ENCODE measurements at places on chromosomes 7 and 10.

DNA sequence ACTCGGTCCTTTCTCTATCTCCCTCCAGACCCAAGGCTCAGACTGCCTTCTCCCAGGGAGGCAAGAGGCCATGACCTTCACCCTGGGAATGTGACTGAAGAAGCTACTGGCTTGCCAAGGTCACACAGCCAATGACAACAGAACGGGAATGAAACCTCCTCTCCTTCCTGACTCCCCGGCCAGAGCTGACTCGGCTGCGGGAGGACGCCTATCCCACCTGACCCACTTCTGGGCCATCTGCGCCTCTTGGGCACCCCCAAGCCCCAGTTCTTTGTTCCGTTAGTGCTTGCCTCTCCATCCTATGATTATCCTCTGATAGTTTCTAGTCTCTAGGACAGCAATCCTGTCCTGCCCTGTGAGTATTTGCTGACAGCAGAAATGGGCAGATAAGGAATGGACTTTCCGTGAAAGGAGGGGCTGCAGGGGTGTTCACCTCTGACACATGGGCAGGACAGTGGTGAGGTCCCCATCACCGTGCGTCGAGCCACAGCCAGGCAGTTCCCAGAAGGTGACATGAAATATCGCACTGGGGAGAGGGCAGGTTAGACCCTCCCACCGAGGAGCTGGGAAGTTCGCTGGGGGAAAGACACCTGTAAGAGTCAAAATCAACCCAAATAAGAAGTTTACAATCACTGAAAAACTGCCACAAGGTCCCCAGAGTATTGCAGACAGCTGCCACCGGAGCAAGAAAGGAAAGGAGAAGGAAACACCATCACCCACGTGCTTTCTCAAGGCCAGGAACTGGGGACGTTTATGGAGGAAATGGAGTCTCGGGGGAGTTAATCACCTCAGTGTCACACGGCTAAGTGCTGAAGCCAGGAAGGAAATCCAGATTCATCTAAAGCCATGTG is 63.0 kb downstream of the INSIG1 start:
- DNase-seq, result peak; percentile 80

- DNase-seq, result peak; percentile 74
Measured at GRCh38 chr10:97498841-97499560, at the start of gene UBTD1. Gene UBTD1 (plus strand): TSS chr10:97498924. CDS start chr10:97499204, 280 bp downstream.

GRCh38 chr7:154968336-154969001 is 34.5 kb downstream of the PAXIP1 start:
- DNase-seq, result no peak

DNA sequence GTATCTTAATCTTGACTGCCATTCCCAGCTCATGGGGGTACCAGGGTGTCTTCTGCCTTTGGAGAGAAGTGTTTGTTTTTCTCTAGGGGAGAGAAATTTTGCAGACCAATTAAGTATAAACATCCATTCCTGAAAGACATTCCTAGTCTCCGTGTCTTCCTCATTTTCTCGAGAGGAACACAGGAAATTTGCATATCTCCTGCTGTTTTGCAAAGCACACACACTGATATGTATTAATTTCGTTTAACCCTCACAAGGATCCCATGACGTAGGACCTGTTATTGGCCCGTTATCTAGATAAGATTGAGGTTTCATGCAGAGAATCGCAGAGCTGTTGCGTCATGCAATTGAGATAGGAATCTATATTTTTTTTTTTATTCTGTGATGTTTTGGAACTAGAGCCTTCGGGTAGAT is 944 bp downstream of the RHBDD2 start:
- no peak for DNase-seq

GRCh38 chr10:45373003-45373575 is 927 bp upstream of the ALOX5 start:
- DNase-seq, result no peak

- no peak for DNase-seq
Measured at GRCh38 chr10:621513-621912, 68.0 kb downstream of the DIP2C start.
